ENCODE measurements at places on chromosomes 5 and 9.
A peak's percentile ranks its signal among the peaks of the same experiment; 100 is the strongest.

GRCh38 chr9:119500072-119500771 lies 131.0 kb upstream of the BRINP1 start:
- no peak for DNase-seq

DNA sequence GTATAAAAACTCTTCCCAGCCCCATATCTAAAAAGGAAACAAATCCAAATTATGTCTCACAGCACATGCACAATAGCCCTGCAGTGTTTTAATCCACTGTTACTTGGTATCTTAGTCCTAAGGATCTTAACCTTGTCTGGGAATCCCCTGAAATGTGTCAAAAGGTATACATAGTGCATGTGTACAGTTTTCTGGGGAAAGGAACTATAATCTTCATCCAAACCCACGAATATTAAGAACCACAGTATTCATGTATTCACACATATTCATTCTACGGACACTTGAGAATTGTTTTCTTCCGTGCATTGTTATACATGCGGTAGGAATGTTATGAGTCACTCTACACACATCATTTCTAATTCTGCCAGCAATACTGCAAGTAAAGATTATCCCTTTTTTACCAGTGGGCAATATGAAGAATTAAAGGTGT lies 47.8 kb upstream of the SNX2 start:
- DNase-seq, result no peak

DNA sequence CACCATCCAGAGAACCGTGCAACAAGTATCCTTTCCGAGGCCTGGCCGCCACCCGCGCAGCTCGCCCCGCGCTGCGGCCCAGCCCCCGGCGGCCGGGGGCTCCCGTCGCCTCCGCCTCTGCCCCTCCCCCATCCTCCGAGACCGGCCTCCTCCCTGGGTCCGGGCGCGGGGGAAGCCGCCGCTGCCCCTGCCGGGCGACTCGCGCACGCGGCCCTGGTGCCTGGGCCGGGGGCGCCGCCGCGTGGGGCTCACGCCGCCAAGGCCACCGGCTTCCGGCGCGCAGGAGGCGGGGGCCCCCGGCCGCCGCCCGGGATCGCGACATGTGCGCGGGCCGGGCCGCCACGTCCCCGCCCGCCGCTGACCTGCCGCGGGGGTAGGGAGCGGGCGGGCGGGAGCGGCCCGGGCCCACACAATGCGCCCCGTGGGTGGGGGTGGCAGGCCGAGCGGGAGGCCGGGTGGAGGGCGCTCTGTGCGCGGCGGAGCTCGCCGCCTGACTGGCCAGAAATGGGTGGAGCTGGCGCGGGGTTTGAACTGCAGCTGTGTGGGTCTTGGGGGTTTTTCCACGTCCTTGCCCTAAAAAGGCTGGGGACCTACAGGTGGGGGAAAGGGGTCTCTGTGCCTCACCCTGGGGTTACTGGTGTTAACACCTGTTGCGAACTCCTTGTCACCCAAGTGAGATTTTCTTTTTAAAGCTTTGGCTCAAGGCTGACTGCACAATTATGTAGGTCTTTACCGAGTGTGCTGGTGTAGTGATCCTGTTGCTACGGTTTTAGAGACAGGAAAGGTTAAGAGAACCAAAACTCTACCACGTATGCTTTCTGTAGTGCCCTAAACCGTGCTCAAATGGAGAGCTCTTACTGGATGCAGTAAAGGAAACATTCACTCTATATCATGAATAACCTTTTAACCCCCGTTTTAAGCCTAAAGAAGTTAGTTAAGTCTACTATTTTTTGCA lies 32.3 kb downstream of the TNPO1 start:
- DNase-seq, result peak; percentile 82

GRCh38 chr5:55308254-55308836 lies 556 bp downstream of the MTREX start:
- peak; percentile 58 for DNase-seq

- no peak for DNase-seq
Measured at GRCh38 chr5:67015541-67016191, 180.9 kb downstream of the CD180 start.
